IPS DF 6.9 (cell line): ENCODE measurements at places on chromosomes 12 and 14.

- no peak for DNase-seq
Observed at GRCh38 chr12:44286336-44286735, 450.5 kb downstream of the TMEM117 start.

DNA sequence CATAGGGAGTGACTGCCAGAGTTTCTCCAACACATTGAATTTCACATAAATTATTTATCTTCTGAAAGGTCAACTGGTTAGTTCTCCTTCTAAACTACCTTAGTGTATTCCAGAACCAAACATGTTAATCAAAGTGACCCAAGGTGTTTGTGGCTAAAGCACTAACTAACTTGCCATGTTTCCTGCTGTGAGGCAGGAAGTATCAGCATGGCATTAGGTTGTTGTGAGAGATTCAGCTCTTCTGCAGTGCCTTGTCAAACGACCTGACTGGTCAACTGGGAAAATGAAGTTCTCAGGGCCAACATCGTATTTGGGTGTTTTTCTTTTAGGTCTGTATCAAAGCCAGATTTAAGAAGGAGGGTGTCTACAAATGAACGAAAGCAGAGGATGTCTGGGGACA is 448.1 kb downstream of the APAF1 start:
- no peak for DNase-seq

GRCh38 chr12:39912211-39912980 is 193.5 kb downstream of the SLC2A13 start:
- DNase-seq, result no peak

DNA sequence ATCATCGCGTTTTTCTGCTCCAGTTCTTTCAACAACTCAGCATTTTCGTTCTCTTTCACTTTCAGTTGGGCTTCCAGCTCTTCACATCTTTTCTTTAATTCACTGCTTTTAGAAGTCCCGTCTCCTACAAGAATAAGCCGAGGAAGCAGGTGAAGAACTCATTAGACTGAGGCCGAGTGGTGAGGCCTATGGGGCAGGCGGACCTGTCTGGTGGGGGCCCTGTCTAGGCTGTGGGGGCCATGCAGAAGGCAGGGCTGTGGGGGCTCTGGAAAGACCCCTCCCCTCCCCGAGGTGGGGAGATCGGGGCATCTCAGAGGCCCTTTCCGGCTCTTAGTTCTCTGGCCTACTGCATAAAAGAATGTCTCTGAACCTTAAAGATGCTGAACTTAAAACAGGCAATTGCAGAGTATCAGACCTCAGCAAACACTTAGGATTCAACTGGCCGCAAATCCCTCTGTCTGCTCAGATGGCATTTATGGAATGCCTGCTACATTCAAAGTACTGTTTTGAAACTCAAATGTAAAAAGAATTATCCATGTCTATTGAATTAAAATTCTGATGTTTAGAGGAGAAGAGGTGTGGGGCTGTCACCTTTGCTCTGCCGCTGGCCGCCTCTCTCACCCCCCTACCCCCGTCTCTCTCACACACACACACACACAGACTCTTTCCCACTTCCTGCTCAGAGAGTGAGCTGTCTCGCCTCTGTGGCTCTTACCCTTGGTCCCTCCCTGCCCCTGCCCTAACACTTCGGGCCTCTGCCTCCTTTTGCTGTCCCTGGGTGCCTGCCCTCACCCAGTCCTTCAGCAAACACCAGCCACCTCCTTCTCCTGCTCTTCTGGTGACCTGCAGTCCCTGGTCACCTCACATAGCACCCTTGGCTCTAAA is 34.7 kb downstream of the CCDC92 start:
- DNase-seq, result no peak
